ENCODE measurements at places on chromosomes 12 and 14.

- no peak for DNase-seq
Observed at GRCh38 chr14:70858641-70859040, 48.6 kb upstream of the PCNX1 start.

GRCh38 chr12:122989225-122989839 is 8.9 kb downstream of the ARL6IP4 start:
- DNase-seq = peak; percentile 39

- no peak for DNase-seq
Observed at GRCh38 chr14:58617619-58618018, 20.1 kb upstream of the DACT1 start.

DNA sequence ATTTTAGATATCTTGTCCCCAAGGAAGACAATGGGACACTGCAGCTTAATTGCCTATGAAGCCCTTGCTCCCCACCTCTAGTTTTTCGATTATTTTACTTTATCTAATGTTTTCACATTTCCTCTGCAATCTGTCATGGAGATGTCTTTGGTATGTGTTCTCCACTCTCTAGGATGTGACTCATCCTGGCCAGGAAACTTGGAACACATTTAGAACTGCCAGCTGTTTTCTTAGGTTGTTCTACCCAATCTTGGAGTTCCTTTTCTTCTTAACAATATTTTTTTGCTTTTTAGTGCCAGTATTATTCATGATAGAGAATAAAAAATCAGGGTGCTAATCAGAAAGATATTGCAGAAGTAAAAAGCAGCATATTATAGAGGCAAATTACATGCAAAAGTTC is 101.7 kb upstream of the CLEC14A start:
- DNase-seq = no peak
